Left renal pelvis (tissue), 4 donors: ENCODE measurements at places on chromosomes 11 and 22. TPM values are rescaled to one million over a fixed set of nuclear protein-coding genes. Genes with fewer than 3 reads are reported as not detected.
A peak's percentile ranks its signal among the peaks of the same experiment; 100 is the strongest.

OR5A1 gene
- polyA plus RNA-seq, result not detected

GGTLC2 gene
- polyA plus RNA-seq, result not detected

AP1B1 gene
- 48.7 TPM for polyA plus RNA-seq

CDC45 gene
- polyA plus RNA-seq, result 14.0 TPM

PNPLA5 gene
- polyA plus RNA-seq, result not detected

PRRG4 gene
- polyA plus RNA-seq, result 6.6 TPM

APOBEC3C gene
- 10.0 TPM for polyA plus RNA-seq

OTOG gene
- 0.27 TPM for polyA plus RNA-seq

SYT13 gene
- polyA plus RNA-seq, result 13.8 TPM

FGF19 gene
- 0.14 TPM for polyA plus RNA-seq

MYBPC3 gene
- polyA plus RNA-seq, result 0.07 TPM

IGSF22 gene
- 0.87 TPM for polyA plus RNA-seq

UPK3A gene
- 4.7 TPM for polyA plus RNA-seq

KIRREL3 gene
- polyA plus RNA-seq, result 1.9 TPM

GNB1L gene
- 3.7 TPM for polyA plus RNA-seq

CENPM gene
- polyA plus RNA-seq, result 15.6 TPM

TRPC6 gene
- 7.3 TPM for polyA plus RNA-seq

LIF gene
- 1.6 TPM for polyA plus RNA-seq

SLC16A8 gene
- 1.2 TPM for polyA plus RNA-seq

IL10RA gene
- 2.7 TPM for polyA plus RNA-seq

GRCh38 chr22:25027959-25028840 is 75.7 kb downstream of the KIAA1671 start:
- DNase-seq, result no peak

DNA sequence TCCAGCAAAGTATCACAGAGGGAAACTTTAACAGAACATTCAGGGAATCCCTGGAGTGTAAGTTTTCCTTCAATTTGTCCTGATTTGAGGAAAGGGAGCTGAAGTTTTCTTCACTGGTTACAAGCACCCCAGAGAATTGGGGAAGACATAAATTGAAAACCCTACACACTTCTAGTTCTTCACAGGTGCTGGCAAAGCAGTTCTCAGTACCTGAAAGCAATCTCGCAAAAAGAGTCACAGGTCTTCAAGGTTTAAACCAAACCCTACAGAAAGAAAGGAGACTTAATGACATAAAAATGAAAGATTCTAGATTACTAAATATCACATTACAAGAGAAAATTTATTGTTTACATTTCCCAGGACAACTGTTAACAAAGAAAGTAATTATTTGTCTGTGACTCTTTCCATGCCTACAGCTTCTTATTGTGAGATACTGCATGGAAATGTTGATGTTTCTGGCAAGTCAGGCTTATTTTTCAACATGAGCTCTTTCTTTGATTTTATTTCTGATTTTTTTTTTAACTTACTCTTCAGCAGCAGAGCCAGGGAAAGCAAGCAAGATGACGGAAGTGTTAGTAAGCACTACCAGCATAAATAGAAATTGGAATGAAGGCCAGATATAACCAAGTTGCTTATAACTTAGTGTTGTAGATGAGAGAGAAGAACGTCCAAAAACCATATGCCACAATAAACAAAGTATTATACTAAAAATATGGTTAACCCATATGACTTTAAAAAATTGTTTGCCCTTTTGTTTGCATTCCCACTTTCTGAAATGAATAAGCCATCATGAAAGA is 44.1 kb downstream of the FANCF start:
- DNase-seq, result no peak

GRCh38 chr11:28448186-28448585 is 340.0 kb downstream of the METTL15 start:
- no peak for DNase-seq

DNA sequence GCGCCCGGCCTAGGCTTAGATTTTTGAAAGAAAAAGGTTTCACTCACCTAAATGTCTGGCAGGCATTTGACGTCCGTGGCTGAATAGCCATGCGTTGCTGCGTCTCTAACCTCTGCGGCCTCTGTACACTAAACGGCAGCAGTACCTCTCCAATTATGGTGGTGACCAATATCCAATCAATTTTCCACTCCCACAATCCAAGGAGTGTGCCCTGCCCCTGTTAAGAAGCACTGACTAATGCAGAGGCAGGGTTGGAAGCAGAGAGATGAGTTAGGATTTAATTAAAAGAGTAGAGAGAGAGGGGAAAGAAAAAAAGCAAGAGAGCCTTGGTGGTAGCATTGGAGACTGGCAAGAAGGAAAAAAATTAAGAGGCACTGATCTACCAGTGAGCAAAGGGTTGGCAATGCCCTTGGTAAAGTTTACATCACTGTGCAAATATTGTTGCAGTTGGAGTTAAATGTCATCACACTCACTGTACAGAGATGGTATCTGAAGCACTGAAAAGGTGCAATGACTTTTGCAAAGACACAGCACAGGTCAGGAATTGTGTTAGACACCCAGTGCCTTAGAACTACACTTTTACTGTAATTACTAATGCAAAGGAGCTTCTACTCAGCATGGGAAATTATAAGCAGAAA is 526.7 kb downstream of the NTM start:
- no peak for DNase-seq

GRCh38 chr22:27470169-27470772 is 331.3 kb downstream of the MN1 start:
- DNase-seq, result no peak

DNA sequence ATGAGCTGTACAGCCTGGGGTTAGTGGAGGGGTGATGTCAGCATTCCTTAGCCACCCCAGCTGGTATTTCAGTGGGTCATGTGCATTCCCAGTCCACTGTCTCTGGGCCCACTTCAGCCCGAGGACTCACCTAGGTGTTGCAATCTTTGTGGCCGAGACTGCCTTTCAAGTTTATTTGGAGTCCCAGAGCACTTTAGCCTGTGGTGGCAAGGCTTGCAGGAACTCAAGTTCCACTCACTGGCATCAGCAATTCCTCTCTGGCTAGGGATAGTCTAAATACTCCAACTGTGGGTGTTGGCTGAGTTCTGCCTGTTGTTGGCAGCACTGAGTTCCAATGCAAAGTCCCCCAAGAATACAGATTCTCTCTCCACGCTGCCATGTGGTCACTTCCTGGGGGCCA is 191.6 kb upstream of the PGR start:
- no peak for DNase-seq

GRCh38 chr11:126186708-126187529 is 24.5 kb downstream of the RPUSD4 start:
- DNase-seq, result no peak

DNA sequence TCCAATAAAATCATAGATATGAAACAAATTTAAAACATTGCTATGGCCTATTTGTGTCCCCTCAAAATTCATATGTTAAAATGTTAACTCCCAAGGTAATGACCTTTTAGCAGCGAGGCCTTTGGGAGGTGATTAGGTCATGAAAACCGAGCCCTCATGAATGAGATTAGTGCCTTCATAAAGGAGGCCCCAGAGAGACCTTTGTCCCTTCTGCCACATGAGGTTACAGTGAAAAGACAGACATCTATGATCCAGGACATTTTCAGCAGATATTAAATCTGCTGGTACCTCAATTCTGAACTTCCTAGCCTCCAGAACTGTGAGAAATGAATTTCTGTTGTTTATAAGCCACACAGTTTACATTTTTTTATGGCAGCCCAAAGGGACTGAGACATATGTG is 171.7 kb downstream of the MPPED1 start:
- DNase-seq, result no peak

- peak; percentile 48 for DNase-seq
Observed at GRCh38 chr11:114091516-114092397, 32.2 kb downstream of the ZBTB16 start.

GRCh38 chr11:55949330-55949729 is 13.1 kb upstream of the OR5I1 start:
- no peak for DNase-seq

DNA sequence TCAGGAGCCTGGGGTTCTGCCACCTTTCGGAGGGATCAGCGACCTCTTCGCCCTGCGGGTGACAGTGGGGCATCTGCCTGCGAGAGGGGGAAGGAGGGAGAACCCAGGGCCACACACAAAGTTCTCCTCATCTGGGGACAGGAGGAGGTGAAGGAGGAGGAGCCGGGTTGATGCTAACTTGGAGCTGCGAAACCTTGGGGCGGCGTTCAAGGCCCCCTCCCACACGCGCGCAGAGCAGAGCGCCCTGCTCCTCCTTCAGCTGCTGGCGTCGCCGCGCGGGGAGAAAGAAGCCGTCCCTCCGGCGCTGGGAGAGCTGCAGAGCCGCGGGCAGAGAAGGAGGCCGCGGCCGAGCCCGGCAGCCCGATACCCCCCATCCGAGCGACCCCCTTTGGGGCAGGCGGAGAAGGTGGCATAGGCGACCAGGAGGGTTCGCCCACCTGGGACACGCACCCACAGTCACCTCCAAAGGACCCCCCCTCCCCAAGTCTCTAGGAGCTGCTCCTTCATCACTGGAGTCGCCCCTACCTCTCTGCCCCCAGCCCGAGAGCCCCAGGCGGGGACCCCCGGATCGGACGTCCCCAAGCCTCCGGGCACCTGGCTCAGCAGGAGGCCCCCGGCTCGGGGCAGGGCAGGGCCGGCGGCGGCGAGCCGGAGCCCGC is at the start of gene RASD2:
TSS of gene RASD2 (plus strand) at position 237 of the 659 bp plus-strand sequence. CDS start 5,979 bp downstream, outside the sequence.
- no peak for DNase-seq

- DNase-seq, result no peak
Observed at GRCh38 chr11:40306938-40307548, 1152.4 kb downstream of the LRRC4C start.

GRCh38 chr11:63915961-63916836 is 765 bp downstream of the RCOR2 start:
- no peak for DNase-seq

DNA sequence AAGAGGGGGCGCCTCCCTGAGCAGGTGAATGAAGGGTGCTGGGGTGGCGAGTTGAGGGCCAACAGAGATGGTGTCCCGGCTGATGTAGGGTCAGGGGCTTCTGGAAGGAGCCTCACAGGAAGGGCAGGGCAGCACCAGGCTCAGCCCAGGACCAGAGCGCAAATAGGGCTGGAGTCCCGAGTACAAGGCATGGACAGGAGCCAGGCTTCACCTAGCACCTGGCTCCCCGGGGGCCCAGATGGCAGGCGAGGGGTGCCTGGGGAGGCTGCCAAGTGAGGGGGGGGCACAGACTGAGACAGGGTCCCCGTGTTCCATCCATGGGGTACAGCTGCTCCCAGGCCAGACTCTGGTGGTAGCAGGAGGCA is 105.8 kb downstream of the KCNQ1 start:
- DNase-seq, result no peak

GRCh38 chr11:118688851-118689502 is 9.5 kb upstream of the TREH start:
- no peak for DNase-seq

DNA sequence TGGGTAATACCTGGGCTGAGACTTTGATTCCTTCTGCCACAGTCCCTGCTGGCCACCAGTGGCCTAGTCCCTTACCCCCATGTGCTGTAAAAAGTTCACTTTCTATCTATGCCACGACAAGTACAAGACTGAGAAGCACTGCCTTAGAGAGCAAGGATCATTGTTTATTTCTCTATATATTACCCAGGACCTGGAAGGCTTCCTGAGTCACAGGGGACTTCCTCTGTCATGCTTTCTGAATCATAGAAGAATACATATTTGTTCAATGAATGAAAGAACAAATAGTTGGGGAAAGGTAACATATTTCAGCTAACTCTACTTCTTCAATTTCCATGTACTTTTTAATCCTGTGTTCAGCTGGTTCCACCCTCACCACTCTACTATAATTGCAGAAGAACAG is 5.5 kb upstream of the SYT9 start:
- DNase-seq, result no peak

GRCh38 chr11:94895971-94896370 is 77.4 kb downstream of the CWC15 start:
- no peak for DNase-seq

DNA sequence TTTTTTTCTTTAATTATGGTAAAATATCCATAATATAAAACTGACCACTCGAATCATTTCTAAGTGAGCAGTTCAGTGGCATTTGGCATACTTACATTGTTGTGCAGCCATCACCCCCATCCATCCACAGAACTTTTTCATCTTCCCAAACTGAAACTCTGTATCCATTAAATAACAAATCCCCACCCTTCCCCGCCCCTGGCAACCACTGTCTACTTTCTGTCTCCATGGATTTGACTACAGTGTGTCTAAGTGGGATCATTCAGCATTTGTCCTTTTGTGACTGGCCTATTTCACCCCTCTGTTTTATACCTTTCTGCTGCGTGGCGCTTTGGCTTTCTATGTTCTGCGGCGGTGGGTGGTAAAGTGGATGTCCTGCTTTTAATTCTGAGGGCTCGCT is 49.1 kb downstream of the RTN4R start:
- DNase-seq, result no peak

GRCh38 chr22:41541484-41541883 is 2.8 kb downstream of the POLR3H start:
- no peak for DNase-seq

DNA sequence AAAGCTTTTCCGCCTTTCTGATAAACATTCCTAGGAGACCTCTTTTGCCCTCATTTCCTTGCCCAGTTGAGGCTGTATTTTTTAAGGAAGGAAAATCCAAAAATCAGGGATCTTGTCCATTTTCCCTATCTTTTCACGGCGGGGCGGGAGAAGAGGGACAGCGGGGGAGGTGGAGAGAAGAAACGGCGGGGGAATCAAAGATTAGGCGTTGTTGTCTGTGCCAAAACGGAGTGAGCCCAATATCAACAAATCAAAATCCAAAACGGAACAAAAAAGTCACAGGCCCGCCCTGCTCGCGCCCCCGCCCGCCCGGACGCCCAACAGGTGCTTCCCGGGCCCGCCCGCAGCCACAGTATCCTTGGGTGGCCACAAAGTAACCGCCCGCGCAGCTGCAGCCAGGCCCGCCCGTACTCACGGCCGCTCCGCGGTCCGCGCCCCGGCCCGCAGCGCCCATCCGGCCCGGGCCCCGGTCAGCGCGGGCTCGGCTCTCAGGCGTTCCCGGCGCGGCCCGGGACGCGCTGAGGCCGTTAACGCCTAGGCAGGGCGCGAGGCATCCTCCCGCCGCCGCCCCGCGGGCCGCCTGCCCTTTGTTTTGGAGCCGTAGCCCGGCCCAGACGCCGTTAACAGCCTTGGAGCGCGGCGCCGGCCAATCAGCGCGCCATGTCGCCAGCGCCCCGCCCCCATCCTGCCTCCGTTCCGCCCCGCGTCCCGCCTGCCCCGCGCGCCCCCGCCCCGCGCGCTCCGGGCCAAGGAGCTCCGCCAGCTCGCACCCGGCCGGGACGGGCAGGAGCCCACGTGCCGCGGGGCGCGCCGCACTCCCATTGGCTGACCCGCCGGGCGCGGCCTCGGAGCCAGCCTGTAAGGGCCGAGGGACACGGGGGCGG is at the start of gene YPEL1:
TSS of gene YPEL1 (minus strand) at position 595 of the 884 bp plus-strand sequence. CDS start 25,050 bp downstream, outside the sequence.
- peak; percentile 98 for DNase-seq

- no peak for DNase-seq
Observed at GRCh38 chr11:34351051-34351450, 6.8 kb downstream of the ABTB2 start.

DNA sequence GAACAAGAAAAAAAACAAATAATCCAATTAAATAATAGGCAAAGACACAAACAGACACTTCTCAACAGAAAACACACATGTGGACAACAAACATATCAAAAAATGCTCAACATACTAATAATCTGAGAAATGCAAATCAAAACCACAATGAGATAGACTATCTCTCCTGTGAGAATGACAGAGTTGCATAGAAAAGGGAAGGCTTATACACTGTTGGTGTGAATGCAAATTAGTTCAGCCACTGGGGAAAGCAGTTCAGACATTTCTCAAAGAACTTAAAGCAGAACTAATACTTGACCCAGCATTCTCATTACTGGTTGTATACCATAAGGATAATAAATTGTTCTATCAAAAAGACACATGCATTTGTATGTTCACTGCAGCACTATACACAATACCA is 637.8 kb upstream of the LUZP2 start:
- no peak for DNase-seq
